ENCODE measurements at places on chromosomes 4 and X.

GRCh38 chr4:53906606-53907190 lies 157.7 kb downstream of the CHIC2 start:
- no peak for DNase-seq

GRCh38 chr4:45453258-45453853 lies 670.5 kb downstream of the GABRG1 start:
- DNase-seq, result peak; percentile 8

DNA sequence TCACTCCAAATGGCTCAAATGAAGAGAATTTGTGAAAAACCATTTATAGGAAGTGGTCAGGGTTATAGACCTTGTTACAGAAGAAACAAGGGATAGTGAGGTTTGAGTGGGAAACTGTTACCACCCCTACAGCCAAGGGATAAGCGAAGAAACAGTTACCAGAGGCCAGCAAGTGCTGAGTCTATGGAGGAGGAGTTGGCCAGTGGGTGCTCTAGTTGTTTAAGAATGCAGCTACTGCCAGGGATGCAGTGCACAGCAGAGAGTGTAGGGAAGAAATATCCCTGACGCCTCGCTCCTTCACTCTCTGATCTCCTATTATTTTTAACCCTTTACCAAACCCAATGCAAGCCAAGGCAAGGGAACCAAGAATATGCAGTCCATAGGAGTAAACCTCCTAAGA lies 15.2 kb upstream of the SYTL4 start:
- no peak for DNase-seq

GRCh38 chr4:163688856-163689255 lies 194.4 kb downstream of the TMA16 start:
- no peak for DNase-seq

DNA sequence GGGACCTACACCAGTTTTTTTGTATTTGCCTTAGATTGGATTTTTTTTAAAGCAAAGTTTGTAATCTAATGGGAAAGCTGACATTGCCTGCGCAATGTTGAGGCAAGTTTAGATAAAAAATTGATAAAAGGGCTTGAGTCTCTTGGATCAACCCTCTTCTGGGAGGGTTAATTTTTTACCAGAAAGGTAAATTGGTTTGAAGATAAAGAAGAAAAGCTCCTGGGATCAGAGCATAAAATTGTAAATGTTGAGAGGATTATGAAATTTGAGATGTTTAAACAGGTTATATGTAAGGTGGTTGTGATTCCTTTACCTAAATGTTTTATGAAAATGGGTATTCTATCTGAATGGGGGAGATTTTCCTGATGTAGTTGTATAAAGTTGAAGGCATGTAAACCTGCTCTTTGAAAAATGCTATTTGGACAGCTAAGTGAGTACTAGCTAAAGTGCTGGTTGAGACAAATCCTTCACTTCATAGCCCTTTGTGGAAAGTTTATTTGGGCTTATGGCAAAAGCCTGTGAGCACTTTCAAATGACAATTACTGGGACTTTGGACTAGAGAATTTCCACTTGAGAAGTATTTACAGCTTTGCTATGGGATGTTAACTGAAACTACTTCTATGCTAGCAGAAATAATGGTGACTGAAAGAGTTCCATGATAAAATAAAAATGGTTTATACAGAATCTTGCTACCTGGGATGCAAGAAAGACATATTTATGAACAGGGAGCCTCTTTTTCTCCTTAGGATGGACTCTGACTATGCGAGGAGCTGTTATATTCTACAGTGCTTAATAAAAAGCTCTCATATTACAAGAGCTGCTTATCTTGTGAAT lies 56.2 kb downstream of the UGT2B10 start:
- DNase-seq, result no peak

- DNase-seq, result no peak
These were observed 882.9 kb downstream of the RPA4 start for GRCh38 chrX:97766501-97767095.

DNA sequence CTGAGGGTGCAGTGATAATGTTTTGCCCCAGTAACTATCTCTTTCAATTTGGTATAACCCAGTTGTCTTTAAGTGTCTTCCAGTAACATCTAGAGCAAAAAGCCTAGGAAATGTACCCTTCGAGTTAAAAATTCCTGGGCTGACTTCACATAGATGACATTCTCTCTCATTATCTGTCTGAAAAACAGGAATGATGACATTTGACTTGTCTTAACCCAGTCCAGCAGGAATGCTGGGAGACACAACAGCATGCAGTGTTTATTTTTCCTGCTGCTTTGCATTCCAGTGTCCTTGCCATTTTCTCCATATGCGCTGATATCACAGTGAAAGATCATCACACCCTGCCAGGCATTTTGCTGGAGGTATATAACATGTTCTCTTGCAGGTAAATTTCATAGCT lies 130.0 kb downstream of the SOWAHB start:
- DNase-seq, result peak; percentile 41

DNA sequence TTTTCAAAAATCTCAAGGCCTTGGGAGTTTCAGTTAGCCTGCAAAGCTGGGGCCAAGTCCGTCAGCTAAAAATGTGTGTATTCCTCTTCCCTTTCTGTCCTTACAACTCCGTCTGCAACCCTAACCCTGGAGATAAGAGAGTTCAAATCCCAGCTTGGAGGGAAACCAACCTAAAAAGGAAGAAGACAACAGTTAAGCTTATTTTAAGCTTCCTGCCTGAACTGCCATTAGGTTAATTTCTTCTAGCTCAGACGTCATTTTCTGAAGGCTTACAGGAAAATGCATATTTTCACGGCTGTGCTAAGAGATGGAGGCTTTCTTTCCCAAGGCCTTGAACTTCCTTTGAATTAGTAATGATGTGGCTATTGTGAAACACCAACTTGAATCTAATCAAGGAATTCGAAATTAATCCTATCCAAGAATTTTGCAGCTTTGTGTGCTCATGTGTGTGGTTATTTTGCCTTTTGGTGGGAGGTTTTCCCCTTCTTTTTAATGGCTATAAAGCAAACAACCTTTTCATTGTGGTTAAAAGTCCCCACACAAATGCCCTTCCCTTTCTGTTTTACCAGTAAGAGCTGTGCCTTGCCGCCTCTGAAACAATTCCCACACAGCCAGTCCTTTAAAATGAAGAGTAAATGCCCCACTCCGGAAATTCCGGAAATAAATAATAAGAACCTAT lies 103.5 kb downstream of the IRF2 start:
- DNase-seq, result no peak

GRCh38 chrX:130826249-130826648 lies 76.8 kb downstream of the ENOX2 start:
- DNase-seq, result no peak

DNA sequence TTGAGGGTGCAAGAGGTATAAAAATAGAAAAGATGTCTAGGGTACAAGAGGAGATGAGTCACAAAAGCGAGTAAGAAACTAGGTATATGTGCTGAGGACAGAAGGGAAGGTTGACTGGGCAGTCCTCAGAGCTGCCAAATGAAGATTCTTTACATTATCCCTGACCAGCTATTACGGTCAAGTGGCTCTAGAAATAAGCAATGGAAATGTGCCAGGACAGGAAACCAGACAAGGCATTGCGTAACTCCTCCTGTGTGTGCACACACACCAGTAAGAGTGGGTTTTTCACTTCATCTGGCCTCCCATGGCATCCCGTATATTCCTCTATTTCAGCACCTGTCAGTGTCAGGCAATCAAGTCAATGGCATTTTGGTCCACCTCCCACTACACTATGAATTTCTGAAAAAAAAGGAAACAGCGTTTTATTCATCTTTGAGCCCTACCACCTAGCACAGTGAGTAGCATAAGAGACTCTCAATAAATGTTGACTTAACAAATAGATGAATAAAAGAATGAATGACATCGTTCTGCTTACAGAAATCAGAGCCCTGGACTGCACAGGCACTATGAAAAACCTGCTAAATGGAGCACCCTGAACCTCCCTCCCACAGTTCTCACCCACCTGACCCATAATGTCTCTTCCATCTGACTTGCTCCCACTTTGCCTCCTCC lies 62.6 kb upstream of the KLF3 start:
- DNase-seq, result peak; percentile 13

GRCh38 chrX:41472231-41472815 lies 25.2 kb downstream of the NYX start:
- peak; percentile 67 for DNase-seq

DNA sequence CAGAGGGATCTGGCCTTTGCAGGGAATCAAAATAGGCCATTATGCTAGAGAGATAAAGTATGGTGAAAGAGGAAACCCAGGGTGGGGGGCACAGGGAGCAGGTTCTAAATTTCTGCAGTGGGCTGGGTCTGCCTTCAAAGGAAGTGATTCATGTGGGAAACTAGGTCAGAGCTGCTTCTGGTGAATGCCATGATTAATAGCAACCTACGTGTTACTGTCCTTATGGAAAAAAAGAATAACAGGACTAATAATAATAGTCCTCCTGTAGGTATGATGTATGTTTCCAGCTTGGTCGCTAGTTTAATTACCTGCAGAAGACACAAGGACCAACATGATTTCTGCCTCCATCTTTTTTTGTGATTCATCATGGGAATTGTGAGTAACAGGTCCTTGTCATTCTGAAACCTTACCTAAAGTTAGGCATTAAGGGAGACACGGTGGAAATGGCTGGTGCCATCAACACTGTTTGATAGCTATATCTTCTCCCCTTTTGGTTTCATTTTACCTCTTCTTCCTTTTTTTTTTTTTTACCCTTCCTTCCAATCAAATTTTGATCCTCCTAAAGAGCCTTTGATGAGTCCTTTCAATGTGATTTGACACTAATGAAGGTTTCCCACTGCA lies 180.4 kb downstream of the CPEB2 start:
- no peak for DNase-seq

- no peak for DNase-seq
These were observed 86.5 kb upstream of the LEF1 start for GRCh38 chr4:108255203-108255747.

GRCh38 chrX:35842674-35843073 lies 44.5 kb downstream of the MAGEB16 start:
- no peak for DNase-seq

GRCh38 chrX:24672701-24673190 lies 21.0 kb upstream of the POLA1 start:
- DNase-seq, result no peak

DNA sequence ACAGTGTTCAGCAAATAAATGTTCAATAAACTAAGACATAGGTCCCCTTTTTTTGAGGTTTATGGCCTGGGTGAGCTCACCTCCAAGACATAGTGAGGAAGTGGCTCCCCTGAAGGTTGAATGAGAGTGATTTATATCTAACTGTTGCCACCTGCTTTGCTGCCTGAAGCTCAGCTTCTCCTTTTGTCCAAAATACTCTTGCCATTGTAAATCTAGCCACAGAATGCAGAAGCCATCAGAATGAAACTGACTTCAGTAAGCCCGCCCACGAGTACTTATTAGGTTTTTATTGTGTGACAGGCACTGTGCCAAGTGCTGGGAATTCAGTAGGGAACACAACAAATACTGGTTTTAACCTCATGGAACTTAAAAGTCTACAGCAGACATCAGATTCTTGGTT lies 18.0 kb downstream of the SPINK2 start:
- no peak for DNase-seq

DNA sequence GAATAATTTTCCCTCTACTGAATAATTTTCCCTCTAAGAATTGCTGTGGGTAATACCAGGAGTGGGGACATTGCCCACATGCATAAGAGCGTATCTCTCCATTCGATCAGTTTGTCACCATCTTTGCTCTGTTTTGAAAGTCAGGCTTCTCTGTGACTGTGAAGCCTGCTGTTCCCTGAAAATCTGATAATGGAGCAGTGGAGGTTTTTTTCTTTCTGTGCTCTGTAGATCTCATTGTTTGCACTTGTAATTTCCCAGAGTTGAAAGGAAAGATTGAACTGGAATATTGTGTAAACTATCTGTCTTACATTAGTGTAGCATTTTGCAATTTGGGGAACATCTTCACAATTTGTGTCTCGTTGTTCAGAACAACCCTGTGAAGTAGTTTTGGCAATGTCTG lies 4.3 kb downstream of the ZXDB start:
- DNase-seq, result no peak

GRCh38 chrX:38055170-38055847 lies 49.0 kb downstream of the SYTL5 start:
- DNase-seq, result peak; percentile 24

DNA sequence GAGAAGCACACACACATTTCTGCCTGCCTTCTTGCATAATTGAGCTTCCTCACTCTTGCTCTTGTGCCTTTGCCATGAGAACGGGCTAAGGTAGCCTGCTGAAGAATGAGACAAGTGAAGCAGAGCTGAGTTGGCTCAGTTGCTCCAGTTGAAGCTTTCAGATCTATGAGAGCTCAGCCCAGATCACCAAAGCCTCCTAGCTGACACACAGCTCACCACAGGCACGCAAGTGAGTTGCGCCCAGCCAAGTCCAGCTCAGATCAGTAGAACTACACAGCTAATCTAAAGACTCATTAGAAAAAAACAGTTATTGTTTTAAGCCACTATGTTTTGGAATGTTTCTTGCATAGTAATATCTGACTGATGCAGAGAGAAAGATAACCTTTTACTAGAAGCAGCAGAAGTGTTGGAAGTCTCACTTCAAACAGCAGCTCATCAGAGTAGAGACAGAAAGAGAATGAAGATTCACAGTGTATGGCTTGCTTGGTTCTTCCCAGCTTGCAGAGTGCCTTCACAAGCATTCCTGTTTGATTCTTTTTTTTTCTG lies 362.4 kb downstream of the MID1IP1 start:
- no peak for DNase-seq

GRCh38 chrX:133699023-133699728 lies 283.9 kb upstream of the GPC4 start:
- DNase-seq, result no peak

DNA sequence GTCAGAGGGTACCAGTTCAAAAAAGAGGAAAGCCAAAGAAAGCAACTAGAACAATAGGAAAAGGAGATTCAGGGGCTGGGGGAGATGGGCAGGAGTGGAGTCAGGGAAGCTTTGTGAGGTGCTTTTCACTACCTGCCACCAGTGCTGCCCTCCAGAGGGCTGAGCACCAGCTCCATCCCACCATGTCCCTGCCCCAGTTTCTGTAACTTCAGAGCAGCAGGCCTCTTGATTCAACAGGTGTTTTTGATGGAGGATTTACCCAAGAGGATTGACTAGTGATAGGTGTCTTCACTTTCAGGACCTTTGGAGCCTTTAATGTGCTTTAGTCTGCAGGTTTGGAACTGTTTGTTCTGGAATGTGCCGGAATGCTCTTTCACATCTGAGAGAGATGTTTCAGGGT lies 12.1 kb downstream of the KIT start:
- no peak for DNase-seq

- peak; percentile 22 for DNase-seq
These were observed 1492.2 kb upstream of the TENM3 start for GRCh38 chr4:180751009-180751408.

GRCh38 chr4:4855301-4856070 lies 4.0 kb upstream of the MSX1 start:
- no peak for DNase-seq

- no peak for DNase-seq
These were observed 25.9 kb downstream of the LEF1 start for GRCh38 chr4:108142870-108143269.

GRCh38 chr4:8515316-8516060 lies 64.7 kb upstream of the GPR78 start:
- no peak for DNase-seq

DNA sequence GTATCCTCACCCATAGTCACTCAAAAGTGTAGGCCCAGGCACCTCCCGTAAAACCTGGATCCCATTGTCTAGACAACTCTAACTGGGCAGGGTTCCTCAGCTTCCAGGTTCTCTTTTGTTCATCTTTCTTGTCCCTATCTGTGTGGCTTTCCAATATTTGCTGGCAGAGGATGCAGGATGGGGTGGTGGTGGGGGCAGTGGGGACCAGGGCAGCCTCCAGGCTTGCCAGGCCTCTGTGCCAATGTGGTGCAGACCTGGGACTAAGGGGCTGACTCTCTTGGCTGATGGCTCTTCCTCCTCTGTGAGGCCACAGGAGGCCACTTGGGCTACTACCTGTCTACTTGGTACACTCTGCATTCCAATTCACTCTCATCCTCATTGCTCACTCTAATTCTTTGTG lies 76.4 kb downstream of the NBDY start:
- no peak for DNase-seq
